Stimulated activated CD8-positive, alpha-beta memory T cell treated with anti-CD3 and anti-CD28 coated beads, Interleukin-7, amount 100 ng/mL, for 48 hours (primary cell): ENCODE measurements at places on chromosomes 4 and X.

GRCh38 chr4:25811374-25811690, 51.5 kb downstream of the SEL1L3 start:
- no peak for DNase-seq

GRCh38 chrX:49171752-49172279, at the start of gene PLP2:
PLP2 (plus strand) TSS chrX:49171898; CDS start chrX:49172001, 103 bp downstream.
- DNase-seq = peak; percentile 69

DNA sequence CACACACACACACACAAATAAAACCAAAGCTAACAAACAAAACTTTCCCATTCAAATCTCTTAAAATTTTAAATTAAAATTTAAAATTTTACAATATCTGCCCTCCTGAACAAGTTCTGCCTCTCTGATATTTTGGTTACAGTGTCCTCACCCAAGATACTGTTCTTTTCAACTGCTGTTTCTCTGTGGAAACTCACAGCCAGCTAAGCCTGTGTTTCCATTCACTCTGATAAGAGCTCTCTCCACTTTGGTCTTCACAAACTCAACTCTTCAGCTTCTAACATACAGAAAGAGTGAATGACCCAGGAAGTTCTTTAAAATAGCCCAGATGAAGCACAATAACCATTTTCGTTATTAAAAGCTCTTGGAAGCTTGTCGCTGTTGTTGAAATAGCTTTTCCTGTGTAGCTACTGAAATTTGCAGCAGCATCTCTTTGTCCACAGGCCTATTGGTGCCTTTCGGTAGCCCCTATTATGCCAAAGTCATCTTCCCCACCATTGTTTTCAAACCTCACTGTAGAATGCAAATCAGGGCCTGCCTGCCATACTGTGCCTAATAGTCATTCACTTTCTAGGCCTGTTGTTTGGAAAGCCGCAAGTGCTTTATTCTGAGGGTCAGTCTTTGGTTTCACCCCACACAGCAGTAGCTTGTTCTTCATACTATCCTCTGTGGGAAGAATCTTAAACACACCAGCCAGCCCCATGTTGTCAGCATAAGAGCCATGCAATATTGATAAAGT, 19.4 kb downstream of the INPP4B start:
- no peak for DNase-seq

- DNase-seq = no peak
These were observed 53.9 kb upstream of the TENM3 start for GRCh38 chr4:182189103-182189878.

- peak; percentile 6 for DNase-seq
These were observed 3.1 kb upstream of the P2RY4 start for GRCh38 chrX:70262952-70263567.

DNA sequence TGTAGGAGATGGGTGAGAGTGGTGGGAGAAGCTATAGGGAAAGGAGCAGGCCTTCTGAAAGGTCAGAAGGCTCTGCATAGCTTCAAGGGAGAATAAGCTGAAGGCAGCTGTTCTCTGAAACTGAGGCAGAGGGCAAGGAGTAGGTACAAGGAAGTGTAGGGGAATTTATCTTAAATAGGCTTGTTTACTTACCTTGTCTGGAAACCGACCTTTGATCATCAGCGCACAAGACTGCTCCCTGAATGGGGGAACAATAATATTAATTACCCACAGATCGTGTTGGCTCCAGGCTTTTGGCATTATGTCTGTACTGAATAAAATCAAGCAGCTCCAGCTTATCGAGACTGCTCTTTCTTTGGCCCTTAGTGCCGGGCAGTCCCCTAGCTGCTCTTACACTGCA, 175.5 kb upstream of the MAGEB16 start:
- no peak for DNase-seq

- no peak for DNase-seq
These were observed 29.3 kb downstream of the DYNLT3 start for GRCh38 chrX:37818031-37818430.

DNA sequence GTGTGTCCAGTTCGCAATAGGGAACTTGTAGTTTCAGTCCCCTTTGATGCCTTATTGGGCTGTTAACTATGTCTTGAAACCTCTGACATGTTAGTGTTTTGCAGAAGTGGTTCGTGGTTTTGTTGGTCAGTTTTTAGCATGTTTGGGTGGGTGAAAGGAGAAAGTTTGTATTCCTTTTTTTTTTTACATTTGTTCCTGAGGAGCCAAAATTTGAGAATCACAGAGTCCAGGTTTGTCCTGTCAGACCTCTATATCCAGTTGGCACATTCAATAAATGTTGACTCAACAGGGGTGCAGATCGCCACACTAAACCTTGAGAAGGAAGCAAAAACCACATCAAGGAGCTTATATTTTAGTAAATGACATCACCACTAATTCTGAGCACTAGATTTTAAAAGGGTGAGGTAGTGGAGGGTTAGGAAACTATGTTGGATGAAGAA, 26.2 kb downstream of the DLG3 start:
- DNase-seq = no peak

- no peak for DNase-seq
These were observed 46.4 kb downstream of the KDR start for GRCh38 chr4:55078987-55079386.
